ENCODE measurements at places on chromosomes 5 and 9.

DNA sequence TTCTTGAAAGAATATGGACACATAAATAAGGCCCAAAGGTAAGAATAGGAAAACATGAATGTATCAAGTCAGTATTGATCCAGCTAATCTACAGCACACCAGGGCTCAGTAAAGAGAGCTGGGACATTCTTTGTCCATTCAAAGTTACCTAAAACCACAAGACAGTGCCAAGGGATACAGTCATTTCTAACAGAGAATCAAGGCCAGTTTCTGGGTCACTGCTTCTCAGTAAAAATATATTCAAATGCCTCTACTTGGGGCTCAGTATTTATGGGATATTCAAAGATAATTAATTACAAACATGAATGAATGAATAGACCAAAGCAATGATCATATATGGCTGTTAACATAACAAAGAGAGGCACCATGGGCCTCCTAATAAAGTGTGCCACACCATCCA, 34.9 kb downstream of the MTMR12 start:
- no peak for DNase-seq

GRCh38 chr5:137727623-137728022, 8.3 kb downstream of the KLHL3 start:
- no peak for DNase-seq

DNA sequence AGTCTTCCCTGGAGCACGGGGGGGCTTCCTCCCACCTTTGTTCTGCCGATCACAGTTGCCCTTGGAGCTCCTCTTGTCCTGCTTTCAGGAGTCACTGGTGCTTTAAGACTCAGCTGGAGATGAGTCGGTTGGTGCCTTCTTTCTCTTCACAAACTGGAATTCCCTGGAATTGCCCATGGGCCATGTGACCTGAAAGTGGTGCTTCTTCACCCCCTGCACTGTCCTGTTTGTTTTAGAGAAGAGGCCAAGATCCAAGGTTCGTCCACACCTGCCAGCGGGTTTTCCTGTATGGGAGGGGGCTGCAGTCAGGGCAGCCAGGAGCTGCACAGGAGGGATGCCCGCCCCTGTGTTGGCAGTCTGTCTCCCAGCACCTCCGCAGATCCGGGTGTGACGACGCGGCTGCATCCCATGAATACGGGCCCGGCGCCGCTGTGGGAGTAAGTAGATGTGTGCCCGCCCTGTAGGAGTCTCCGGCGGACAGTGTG, 9.5 kb upstream of the MRPS2 start:
- no peak for DNase-seq

- no peak for DNase-seq
These were observed 100.6 kb downstream of the EFNA5 start for GRCh38 chr5:107570181-107570580.

GRCh38 chr9:110180511-110181434, 27.2 kb downstream of the C9orf152 start:
- no peak for DNase-seq

GRCh38 chr5:62649476-62650113, 71.0 kb downstream of the LRRC70 start:
- DNase-seq = no peak

- DNase-seq = no peak
These were observed 155.0 kb upstream of the CLINT1 start for GRCh38 chr5:158013939-158014338.

DNA sequence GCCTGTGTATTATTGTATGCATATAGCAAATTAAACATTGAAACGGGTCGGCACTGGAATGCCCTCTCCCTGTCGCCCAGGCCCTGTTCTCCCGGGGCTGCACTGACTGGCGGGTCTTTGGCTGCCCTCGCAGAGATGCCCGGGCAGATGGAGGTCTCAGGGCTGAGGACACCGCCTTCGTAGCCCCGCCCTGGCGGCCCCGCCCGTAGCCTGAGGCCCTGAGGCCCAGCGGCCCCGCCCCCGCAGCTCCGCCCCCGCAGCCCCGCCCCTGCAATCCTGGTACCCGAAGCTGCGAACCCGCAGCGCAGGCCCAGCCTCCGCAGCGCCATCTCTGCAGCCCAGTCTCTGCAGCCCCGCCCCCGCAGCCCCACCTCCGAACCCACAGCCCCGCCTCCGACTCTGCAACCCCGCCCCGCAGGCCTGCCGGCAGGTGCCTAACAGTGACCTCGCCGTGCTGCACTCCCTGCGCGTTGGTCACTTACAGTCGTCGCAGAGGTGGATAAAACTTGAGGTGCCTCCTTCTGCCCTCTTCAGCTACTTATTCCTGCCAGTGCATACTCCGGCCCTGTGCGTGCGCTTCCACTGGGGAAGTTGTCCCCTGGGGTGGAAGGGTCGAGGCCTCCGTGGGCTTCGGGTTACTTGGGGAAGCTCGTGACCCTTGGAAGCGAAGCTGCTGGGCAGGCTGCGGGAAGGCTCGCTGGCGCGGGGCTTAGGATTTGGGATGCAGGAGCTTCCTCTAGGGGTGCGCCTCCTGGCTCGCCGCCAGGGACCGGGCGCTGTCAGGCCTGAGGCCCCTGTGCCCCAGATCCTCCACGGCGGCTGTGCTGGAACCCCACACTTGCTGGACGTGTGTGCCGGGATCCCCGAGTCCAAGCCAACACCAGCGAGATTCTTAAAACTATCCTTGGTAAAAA, 72.3 kb downstream of the ICE1 start:
- peak; percentile 94 for DNase-seq

Data from activated effector memory CD4-positive, alpha-beta T cell treated with anti-CD3 and anti-CD28 coated beads, Interleukin-2, amount 50 U/mL, for 16 hours (primary cell).